Smooth muscle cell of trachea (primary cell): ENCODE measurements at places on chromosomes 3 and 15. TPM values are rescaled to one million over a fixed set of nuclear protein-coding genes. Genes with fewer than 3 reads are reported as not detected.

Gene RLBP1
- total RNA-seq: not detected in 2 replicates

Gene OR5K2
- total RNA-seq: not detected in 2 replicates

Gene STRA6
- 0.29 and 0.83 TPM in 2 replicates for total RNA-seq

Gene CDCP1
- total RNA-seq: 9.1 and 14.1 TPM in 2 replicates

Gene FBLN2
- 195 and 656 TPM in 2 replicates for total RNA-seq

Gene INO80
- 27.1 and 30.1 TPM in 2 replicates for total RNA-seq

Gene PHC3
- total RNA-seq: 31.4 and 32.4 TPM in 2 replicates

Gene CNTN3
- 1.7 and 3.0 TPM in 2 replicates for total RNA-seq

Gene MFSD1
- total RNA-seq: 140 and 195 TPM in 2 replicates

Gene FBXO40
- under 0.01 TPM in 1 of 2 replicates, not detected in the other for total RNA-seq
